ENCODE measurements at places on chromosomes 4 and X. TPM values are rescaled to one million over a fixed set of nuclear protein-coding genes. Genes with fewer than 3 reads are reported as not detected.

Gene GIMD1
- total RNA-seq = not detected

Gene GPRASP1
- total RNA-seq = 3.4 TPM

Gene CXorf38
- total RNA-seq = 16.5 TPM

Gene SPP1
- 7.2 TPM for total RNA-seq

Gene PITX2
- total RNA-seq = not detected

DNA sequence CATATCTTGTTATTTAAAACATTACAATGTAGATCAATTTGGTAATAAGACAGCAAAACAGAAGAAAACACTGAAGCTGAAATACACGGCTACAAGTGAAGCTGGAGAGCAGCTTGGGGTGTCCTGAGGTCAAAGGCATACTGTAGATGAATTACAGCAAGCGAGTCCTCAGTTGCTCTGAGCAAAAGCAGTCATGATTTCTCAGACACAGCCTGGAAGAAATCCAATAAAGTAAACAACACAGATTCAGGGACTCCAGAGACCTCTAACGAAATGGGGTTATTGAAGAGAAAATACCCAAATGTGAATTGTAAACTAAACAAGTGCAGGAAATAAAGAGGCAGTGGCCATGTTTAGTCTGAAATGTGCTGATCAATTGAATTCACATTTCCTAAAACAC, 324.4 kb downstream of the CAMK2D start:
- DNase-seq = no peak
- no peak overlapping the region for H3K4me3 ChIP-seq
- no peaks in the 10 kb centered on the region for H3K27me3 ChIP-seq
- H3K36me3 ChIP-seq = no peaks in the 10 kb centered on the region
- no peak overlapping the region for H3K27ac ChIP-seq

GRCh38 chrX:153500676-153501280, 6.0 kb downstream of the BGN start:
- H3K27me3 ChIP-seq = no peaks in the 10 kb centered on the region
- no peaks in the 10 kb centered on the region for H3K4me1 ChIP-seq
- H3K4me3 ChIP-seq = no peak overlapping the region
- no peak overlapping the region for H3K27ac ChIP-seq

- no peak overlapping the region for H3K4me3 ChIP-seq
- H3K36me3 ChIP-seq = no peaks in the 10 kb centered on the region
- DNase-seq = no peak
- H3K27ac ChIP-seq = no peak overlapping the region
- no peaks in the 10 kb centered on the region for H3K4me1 ChIP-seq
Measured at GRCh38 chr4:114599903-114600552, 1.4 kb downstream of the UGT8 start.

Measured in CD8-positive, alpha-beta memory T cell (primary cell).